ENCODE measurements at places on chromosomes 16 and 17. TPM values are rescaled to one million over a fixed set of nuclear protein-coding genes. Genes with fewer than 3 reads are reported as not detected.

Gene GPR142
- not detected for total RNA-seq

Gene FA2H
- not detected for total RNA-seq

Gene ZNF469
- 0.34 TPM for total RNA-seq

Gene MYH1
- not detected for total RNA-seq

Gene KAT7
- 85.9 TPM for total RNA-seq

Gene GAS2L2
- 0.09 TPM for total RNA-seq

Gene UBN1
- 36.0 TPM for total RNA-seq

Gene CA7
- total RNA-seq, result not detected

Gene SOST
- total RNA-seq, result not detected

Gene MGAT5B
- total RNA-seq, result 0.28 TPM

DNA sequence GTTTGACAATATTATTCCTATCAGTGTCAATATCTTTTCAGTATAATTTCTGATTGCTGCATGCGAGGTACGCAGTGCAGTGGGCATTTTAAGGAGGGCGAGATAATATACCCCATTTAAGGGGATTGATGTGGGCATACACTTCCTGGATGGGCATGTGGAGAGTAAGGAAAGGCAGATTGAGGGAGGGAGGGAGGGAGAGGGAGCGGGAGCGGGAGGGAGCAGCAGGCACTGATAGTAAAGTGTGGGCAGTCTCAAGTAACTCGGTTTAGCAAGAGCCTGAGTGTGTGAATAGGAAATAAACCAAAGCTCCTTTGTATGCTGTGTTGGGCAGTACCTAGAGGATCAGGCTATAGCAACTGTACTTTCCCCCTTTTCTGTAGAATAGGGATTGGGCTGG lies 5.1 kb downstream of the BPTF start:
- DNase-seq, result no peak
- peaks cover 73% of the 10 kb centered on the region for H3K4me1 ChIP-seq
- peaks cover 17% of the 10 kb centered on the region for H3K36me3 ChIP-seq

DNA sequence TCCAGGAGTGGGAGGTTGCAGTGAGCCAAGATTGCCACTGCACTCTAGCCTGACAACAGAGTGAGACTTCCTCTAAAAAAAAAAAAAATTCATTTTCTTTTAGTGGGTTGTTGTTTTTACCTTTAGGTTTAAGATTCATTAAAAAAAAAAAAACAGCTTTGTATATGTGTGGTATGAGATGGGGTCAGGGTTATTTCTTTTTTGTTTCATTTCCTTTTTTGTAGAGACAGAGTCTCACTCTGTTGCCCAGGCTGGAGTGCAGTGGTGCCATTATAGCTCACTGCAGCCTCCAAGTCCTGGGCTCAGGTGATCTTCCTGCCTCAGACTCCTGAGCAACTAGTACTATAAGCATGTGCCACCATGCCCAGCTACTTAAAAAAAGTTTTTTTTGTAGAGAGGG lies 47.0 kb downstream of the BCAS3 start:
- no peak overlapping the region for H3K27ac ChIP-seq
- no peaks in the 10 kb centered on the region for H3K4me1 ChIP-seq
- no peaks in the 10 kb centered on the region for H3K27me3 ChIP-seq
- H3K4me3 ChIP-seq, result no peak overlapping the region

- no peak overlapping the region for H3K27ac ChIP-seq
- DNase-seq, result no peak
- H3K4me3 ChIP-seq, result no peak overlapping the region
- no peaks in the 10 kb centered on the region for H3K36me3 ChIP-seq
- peaks cover 10% of the 10 kb centered on the region for H3K4me1 ChIP-seq
These were observed 14.6 kb upstream of the PITPNA start for GRCh38 chr17:1577182-1577581.

DNA sequence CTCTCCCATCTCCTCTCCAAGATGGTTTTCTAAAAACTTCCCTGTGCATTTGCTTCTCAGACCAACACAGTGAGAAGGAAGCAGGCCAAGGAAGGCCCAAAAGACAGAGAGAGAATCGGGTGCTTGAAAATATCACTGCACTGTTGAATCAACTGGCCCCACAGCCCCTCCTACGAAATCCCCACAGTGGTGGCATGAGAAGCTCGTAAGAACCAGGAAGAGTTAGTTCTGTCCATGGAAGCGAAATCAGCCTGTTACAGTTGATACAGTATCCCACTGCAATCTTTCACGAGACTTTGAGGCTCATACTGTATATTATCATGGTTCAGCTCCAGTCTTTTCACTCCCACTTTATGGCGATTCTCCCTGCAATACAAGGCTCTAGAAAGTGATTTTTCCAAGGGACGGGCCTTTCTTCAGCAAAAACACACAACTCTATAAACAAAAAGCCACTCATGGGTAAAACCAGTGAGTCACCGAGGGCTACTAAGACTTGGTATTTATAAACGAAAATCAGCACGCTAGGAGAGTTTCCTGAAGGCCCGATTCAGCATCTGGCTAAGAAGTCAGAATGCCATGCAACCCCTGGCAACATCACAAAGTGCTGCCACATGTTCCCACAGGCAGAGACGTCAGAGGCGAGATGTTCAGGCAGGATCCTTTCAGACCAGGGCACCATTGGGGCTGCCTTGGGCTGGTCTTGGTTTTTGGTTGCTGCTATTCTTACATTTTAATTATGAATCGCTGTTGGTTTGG lies 185.7 kb downstream of the IRX5 start:
- no peaks in the 10 kb centered on the region for H3K4me1 ChIP-seq
- no peak for DNase-seq
- H3K36me3 ChIP-seq, result no peaks in the 10 kb centered on the region
- H3K27ac ChIP-seq, result no peak overlapping the region

- peaks cover 90% of the 10 kb centered on the region for H3K4me1 ChIP-seq
- DNase-seq, result peak; percentile 85
- peak overlapping the region; percentile 83 for H3K4me3 ChIP-seq
- peak overlapping the region; percentile 98 for H3K27ac ChIP-seq
- no peaks in the 10 kb centered on the region for H3K27me3 ChIP-seq
These were observed 20.5 kb downstream of the CLEC16A start for GRCh38 chr16:10964891-10965326.

- H3K4me3 ChIP-seq, result no peak overlapping the region
- H3K36me3 ChIP-seq, result peaks cover 4% of the 10 kb centered on the region
- DNase-seq, result peak; percentile 77
- H3K27ac ChIP-seq, result peak overlapping the region; percentile 31
These were observed 6.9 kb upstream of the CES3 start for GRCh38 chr16:66954097-66954659.

- peaks cover 18% of the 10 kb centered on the region for H3K36me3 ChIP-seq
- H3K27ac ChIP-seq, result peak overlapping the region; percentile 86
- DNase-seq, result peak; percentile 50
- peak overlapping the region; percentile 98 for H3K4me3 ChIP-seq
- H3K27me3 ChIP-seq, result no peaks in the 10 kb centered on the region
These were observed 4.5 kb downstream of the ALKBH5 start for GRCh38 chr17:18187821-18188761.

Measured in activated T-cell treated with anti-CD3 and anti-CD28 coated beads, Interleukin-2, amount 50 U/mL, for 72 hours (primary cell).